HepG2 (cell line): ENCODE measurements at places on chromosomes 12 and 14. TPM values are rescaled to one million over a fixed set of nuclear protein-coding genes. Genes with fewer than 3 reads are reported as not detected.

The TAS2R42 gene
- total RNA-seq = not detected in 2 replicates

- DNase-seq = no peak
Observed at GRCh38 chr12:15244341-15244740, 23.1 kb upstream of the RERG start.

DNA sequence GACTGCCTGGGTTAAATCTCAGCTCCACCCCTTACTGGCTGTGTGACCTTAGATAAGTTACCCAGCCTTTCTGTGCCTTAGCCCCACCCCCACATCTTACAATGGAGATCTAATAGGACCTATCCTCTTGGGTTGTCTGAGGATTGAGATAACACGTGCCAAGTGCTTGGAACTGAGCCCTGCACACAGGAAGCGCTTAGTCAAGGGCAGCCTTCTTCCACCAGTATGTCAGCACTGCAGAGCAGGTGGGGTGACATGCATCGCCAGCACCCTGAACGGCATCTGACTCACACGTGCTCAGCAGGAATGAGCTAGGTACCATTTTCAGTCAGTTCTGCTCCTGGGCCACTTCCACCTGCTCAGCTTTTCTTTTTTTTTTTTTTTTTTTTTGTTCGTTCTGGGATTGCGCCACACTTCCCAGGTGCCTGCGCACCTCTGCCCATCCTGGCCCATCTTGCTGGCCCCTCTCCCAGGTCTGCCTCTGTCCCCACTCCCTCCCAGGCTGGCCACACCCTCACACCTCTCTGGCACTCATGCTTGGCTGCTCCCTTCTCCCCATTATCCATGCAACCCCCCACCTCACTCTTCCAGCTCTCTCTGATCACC lies 19.6 kb downstream of the LGMN start:
- DNase-seq = no peak

- DNase-seq = no peak
Observed at GRCh38 chr12:6228535-6229223, 28.5 kb downstream of the CD9 start.

- no peak for DNase-seq
Observed at GRCh38 chr14:92093320-92093719, 13.1 kb downstream of the ATXN3 start.

DNA sequence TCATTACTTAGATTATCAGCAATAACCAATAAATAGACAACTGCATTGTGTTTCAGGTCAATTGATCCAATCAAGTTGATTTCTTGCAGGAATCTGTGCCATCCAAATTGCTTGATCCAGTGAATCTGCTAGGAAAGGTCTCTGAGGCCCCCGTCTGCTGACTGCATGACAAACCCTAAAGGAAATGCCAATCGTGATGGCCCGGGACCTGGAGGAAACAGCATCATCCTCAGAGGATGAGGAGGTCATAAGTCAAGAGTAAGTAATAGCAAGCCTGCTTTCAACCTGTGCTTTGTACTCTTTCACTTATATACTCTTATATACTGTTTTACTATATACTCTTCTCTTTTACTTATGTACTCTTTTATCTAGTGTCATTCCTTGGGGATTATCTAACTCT lies 1.9 kb downstream of the TTLL5 start:
- no peak for DNase-seq

DNA sequence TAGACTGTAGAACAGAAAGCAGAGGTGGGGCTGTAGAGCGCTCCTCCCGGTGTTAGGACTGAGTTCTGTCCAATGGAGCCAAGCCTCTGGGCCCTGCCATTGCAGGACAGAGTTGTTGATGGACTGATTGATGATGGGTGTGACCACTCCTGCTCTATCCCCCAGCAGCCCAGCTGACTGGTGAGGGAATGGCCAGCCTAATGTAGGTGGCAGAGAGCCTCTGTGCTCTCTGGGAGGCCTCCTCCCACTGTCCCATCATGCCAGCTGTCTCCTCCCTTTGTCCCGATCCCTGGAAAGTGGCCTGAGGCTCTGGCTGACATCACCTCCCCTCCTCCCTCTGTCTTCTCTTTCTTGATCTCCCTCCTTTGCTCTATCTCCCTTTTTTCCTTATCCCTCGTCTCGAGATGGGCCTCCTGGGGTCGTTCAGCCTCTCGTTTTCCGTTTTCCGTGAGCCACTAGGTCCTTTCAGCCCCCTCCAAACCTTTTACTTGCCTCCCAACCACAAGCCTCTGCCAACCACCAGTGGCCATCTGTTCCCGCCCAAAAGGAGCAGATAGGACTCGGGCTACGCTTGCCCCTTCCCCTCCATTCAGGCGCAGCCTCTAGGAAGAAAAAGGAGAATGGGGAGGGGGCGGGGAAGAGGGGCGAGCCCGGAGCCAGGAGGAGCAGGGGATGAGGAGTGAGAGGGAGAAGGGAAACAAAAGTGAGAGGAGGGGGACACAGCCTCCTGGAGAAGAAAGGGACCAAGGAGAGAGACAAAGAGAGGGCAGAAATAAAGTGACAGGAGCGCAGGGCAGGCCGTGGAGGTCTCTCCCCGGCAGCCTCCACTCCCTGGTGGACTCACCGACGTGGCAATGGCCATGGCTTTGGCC lies 572 bp downstream of the EFS start:
- DNase-seq = no peak

- no peak for DNase-seq
Observed at GRCh38 chr12:32507942-32508320, 108.6 kb downstream of the FGD4 start.

DNA sequence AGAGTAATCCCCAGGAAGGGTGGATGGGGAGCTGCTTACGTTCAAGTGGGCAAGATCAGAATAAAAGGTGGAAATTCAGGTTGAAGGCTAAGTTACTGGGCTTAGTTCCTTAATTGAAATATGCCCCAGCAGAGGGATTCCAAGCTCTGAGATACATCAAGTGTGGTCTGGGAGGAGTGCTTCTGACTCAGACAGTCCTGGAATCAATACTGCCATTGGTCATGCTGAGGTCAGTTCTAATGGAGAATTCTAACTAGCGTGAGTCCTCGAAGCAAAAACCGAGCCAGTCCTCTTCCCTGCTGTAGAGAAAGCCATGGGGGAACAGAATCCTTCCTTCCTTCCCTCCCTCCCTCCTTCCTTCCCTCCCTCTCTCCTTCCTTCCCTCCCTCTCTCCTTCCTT lies 39.9 kb downstream of the NOS1 start:
- no peak for DNase-seq

GRCh38 chr14:34875031-34875922 lies at the start of gene BAZ1A:
Gene BAZ1A (minus strand): TSS chr14:34875360. CDS start chr14:34874604, 756 bp downstream.
- peak; percentile 93 for DNase-seq

The CACNA1C gene
- not detected in 2 replicates for total RNA-seq

DNA sequence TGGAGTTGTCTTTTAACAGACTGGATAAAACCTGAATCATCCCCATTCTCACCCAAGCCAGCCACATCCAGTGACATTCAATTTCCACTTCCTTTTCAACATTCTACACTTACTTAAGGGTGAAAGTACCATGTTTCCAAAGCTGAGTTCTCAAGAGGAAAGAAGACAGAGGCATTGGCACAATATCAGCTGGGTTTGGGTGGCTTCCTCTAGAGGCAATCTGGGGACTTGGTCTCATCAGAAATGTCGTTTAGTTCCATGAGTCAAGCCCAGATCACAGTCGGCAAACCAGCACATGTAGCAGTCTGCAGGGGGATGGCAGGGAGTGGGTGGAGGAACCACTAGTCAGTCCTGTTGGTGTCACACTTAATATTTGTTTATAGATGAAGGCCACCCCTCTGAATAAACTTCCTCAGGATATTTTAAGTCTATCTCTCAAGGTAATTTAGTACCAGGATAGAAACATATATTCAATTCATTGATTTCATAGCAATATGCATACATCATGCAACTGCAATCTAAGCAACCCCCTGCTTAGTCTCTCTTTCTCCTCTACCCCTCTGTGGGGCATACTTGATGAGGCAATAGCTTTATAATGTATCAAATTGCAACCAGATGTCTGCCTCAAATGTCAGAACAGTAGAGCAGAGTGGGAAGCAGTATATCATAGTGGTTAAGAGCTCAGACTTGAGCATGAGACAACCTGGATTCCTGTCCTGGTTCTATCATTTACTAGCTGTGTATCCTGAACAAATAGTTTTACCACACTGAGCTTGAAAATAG lies 3.0 kb downstream of the SRRM4 start:
- DNase-seq = no peak
